Pons (tissue), 1 donor: ENCODE measurements at places on chromosomes 11 and 22.

DNA sequence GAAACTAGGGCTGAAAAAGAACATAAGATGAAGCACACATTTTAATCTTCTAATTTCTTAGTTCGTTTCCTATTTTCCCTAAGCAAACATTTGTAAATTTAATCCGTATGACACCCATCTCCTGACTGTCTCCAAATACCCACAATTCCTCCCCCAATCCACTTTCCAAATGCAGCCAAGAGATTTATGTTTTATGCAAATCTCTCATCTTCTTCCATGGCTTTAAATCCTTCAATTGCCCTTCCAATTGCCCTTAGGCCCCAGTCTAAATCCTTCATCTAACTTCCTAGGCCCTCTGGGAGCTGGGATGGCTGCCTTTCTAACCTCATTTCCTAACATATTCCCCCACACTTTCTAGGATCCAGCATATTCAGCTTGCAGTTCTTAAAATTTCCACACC is 18.0 kb upstream of the POU2AF1 start:
- DNase-seq = no peak

- DNase-seq = no peak
Measured at GRCh38 chr11:58727415-58727797, 4.3 kb downstream of the GLYAT start.

- no peak for DNase-seq
Measured at GRCh38 chr11:75766443-75767227, 1.9 kb upstream of the DGAT2 start.

DNA sequence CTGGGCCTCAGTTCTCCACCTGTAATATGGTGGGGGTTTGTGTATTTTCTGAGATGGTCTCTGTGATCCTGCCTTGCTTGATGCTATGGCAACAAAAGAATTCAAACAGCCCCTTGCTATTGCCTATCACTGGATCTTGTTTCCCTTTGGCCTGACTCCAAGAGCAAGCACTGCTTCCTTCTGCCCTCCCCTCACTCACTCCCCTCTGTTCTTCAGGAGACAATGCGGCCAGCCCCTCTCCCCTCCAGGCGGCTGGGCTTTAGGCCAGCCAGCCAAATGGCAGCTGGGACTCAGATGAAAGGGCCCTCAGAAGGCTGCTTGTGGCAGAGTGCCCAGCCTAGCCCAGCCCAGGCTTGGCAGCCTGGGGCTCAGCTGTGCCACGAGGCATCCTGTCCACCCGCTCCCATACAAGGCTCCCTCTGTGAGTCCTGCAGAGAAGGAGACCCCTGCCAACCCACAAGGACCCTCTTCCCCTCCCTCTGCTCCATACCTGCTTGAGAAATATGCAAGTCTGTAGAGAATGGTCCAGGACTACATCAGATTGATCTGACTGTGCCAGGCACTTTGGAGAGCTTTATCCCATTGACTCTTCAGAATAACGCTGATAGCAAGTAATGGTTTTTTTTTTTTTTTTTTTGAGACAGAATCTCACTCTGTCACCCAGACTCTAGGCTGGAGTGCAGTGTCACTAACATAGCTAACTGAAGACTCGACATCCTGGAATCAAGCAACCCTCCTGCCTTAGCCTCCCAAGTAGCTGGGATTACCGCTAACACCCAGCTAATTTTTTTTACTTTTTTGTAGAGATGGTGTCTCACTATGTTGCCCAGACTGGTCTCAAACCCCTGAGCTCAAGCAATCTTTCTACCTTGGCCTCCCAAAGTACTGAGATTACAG is 7.6 kb upstream of the KCTD14 start:
- peak; percentile 99 for DNase-seq

GRCh38 chr22:34798605-34799004 is 267.4 kb upstream of the ISX start:
- no peak for DNase-seq

- DNase-seq = no peak
Measured at GRCh38 chr11:96145163-96145585, 197.8 kb downstream of the MAML2 start.

DNA sequence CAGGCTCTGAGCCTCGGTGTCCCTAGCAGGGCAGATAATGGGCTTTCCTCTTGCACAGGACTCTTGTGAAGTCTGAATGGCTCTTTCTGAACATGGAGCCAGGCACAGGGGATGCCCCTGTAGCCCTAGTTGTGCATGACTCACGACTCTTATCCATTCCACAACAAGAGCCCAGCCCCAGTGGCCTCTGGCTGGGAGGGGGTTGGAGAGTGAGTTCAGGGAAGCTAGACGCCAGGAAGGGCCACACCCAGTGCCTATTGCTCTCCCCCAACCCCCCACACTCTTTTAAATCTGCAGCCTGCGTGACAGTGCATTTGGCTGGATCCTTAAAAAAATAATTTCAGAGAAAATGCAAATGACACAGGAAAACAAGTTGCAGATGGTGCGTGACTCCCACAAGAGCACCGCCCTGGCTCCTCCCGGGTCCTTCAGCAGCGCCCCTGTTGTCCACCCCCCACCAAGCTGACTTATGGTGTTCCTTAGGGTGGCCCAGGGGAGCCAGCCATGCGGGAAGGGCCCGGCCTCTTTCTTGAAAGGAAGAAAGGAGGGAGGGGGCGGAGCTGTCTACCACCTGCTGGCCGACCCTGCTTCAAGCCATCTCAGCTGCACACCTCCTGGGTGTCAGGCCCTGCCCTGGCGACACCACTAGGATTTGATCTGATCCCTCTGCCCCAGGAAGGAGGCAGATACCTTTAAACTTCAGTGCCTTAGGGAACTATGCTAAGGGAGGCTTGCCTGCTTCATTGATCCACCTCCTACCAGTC is 74.7 kb downstream of the MN1 start:
- DNase-seq = no peak

GRCh38 chr22:29243874-29244446 is 23.8 kb downstream of the RHBDD3 start:
- no peak for DNase-seq

DNA sequence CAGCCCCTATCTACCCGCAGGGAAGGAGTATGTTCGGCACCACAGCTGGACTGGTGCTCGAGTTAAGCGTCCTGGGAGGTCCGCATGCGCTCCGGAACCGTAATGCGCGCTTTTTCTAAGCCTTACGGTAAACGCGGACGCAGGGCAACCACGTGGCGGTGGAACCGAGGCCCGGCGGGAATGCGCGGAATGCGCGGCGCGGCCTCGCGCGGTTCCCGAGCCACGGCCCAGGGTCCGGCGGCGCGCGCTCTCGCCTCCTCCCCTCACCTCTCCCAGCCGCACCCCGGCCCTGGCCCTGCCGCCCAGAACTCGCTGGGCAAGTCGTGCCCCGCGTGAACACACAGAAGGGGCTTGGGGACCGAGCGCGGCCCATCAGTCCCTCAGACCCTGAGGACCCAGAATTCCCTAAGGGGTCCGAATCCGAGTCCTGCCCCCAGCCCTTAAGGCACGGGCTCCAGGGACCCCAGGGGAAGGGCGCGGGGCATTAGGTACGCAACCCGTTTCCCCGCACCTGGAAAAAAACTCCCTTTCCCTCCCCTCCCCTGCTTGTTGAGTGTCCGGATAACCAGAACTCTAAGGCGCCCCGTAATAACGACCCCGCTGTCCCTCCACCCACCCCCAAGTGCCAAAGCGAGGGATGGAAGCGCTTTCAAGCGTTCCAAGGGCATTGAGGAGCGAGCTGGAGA is 4.3 kb upstream of the CCND1 start:
- peak; percentile 34 for DNase-seq

DNA sequence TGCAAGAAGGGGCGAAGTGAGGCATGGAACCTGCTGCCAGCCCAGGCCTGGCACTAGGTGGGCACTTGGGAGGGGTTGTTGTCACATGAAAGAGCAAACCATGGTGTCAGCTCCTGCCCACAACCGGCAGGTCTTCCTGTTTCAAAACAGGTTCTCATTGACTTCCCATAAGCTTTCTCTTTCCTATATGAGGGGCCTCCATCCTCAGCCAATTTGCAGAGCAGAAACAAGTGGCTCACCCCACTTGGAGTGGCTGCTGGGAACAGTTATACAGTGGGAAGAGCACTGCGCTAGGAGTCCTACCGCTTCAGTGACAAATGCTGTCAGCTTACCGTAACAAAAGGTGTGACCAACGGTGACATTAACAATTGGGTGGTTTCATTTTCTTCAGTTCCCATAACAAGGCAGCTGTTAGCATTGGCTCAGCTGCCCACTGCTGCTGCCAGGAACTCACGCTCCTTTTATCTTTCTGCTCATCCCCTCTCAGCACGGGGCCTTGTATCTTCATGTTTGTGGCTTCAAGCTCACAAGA is 10.2 kb upstream of the SSTR3 start:
- no peak for DNase-seq

- no peak for DNase-seq
Measured at GRCh38 chr11:113876074-113876797, 864 bp upstream of the USP28 start.

GRCh38 chr11:942823-943222 is 17.2 kb downstream of the AP2A2 start:
- DNase-seq = no peak

GRCh38 chr11:60718524-60719316 is 5.8 kb upstream of the MS4A18 start:
- DNase-seq = no peak

- DNase-seq = peak; percentile 85
Measured at GRCh38 chr22:33853200-33854097, 66.8 kb downstream of the LARGE1 start.

- DNase-seq = no peak
Measured at GRCh38 chr11:63612181-63612580, 2.1 kb downstream of the PLAAT3 start.

GRCh38 chr22:23098230-23098705 is 27.9 kb downstream of the GNAZ start:
- no peak for DNase-seq

- DNase-seq = no peak
Measured at GRCh38 chr11:58433638-58434203, 5.8 kb upstream of the OR5B2 start.

DNA sequence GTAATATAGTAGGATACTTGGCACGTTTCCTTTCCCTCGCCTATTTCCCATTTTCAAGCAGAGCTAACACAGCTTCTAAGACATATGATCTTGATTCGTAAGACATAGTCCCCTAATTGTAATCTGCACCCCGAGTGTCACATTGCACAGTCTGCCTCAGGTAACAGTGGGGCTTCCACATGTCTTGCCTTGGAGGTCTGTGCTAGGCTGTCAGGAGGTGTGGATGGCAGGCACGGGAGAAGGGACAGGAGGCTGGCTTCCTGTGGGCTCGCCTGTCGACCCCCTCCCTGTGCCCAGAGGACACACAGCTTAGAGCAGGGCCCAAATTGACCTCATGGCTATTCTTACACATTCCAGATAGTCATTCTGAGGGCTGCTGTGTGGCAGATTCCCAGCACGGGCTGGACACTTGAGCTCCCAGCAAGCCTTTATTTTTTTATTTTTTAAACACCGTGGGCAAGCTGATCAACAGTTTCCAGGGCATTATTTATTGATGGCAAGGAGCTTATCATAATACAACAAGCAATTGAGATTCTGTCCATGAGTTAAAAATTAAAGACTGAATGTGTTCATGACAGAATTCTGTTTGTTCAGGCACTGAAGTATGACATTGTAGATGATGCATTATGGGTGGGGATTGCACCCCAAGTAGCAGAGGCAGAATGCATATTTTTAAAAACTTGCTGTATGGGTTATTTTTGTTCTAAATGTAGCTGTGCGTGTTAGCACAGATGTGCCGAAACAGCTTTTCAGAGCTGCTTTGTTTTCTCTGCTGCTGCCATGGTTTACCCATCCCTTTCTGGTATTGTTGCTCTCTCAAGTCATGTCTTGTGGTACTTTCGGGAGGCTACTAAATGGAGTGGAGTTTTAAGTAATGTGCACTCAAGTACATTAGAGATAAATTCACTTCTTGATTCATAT is 113.0 kb downstream of the ATXN10 start:
- peak; percentile 22 for DNase-seq

DNA sequence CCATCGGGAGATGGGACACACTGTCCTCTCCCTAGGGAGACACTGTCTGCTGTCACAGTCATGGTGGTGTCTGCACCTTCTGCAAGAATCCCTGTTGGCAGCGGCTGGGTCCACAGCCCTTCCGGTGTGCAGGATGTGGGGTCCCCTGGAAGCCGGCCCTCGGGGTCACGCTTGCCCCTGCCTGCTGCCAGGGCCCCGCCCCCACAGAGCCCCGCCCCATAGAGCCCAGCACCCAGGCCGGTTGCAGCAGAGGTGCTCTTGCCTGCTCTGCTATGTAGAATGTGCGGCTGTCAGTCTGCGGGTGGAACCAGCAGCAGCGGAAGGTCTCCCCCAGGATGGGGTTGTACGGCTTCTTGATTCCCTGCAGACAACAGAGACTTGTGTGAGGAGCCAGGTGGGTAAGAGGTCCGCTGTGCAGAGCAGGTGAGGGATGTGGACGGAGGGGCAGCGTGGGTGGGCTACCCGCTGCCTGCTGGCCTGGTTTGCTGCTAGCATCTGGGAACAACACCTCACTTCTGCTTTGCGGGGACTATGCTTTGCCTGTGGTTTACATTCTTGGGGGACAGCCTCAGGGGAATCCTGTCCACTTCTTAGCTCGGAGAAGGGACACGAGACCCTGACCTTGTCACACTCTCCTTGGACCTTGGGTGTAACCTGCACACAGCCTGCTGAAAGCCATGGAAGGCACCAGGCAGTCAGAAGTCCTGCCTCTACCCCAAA is 44.9 kb upstream of the CARS1 start:
- DNase-seq = no peak

GRCh38 chr11:112882494-112883381 is 78.5 kb upstream of the NCAM1 start:
- DNase-seq = no peak

DNA sequence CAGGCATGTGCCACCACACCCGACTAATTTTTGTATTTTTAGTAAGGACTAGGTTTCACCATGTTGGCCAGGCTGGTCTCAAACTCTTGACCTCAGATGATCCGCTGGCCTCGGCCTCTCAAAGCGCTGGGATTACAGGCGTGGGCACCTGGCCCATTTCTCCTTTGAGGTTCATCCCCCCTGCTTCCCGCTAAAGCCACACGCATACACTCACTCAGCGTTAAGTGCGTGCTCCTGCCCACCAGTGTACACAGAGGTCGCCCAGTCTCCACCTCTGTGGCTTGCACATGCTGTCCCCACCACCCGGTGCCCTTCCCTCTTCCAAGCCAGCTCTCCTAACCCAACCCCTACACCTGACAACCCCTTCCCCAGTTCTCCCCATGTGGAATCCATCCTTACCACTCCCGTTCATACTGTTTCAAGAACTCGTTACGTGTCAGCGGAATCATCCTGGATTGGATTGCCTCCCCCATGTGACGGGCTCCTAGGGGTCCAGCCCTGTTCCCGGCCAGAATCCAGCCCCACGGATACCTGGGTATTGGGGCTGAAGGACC is 15.7 kb upstream of the CYTH4 start:
- no peak for DNase-seq

- DNase-seq = no peak
Measured at GRCh38 chr22:33112580-33112979, 54.4 kb upstream of the SYN3 start.

- no peak for DNase-seq
Measured at GRCh38 chr11:95119361-95120060, 29.9 kb downstream of the ENDOD1 start.
